Endothelial cell (in vitro differentiated cells): ENCODE measurements at places on chromosomes 13 and 19. TPM values are rescaled to one million over a fixed set of nuclear protein-coding genes. Genes with fewer than 3 reads are reported as not detected.

ZNF431 gene
- total RNA-seq: 20.1 TPM

HSPB6 gene
- total RNA-seq: not detected

LIM2 gene
- not detected for total RNA-seq

PSG2 gene
- total RNA-seq: not detected

MOB3A gene
- 88.5 TPM for total RNA-seq

C1QTNF9B gene
- total RNA-seq: not detected

THAP8 gene
- total RNA-seq: 6.7 TPM

CLEC17A gene
- total RNA-seq: not detected

N4BP2L1 gene
- total RNA-seq: 4.2 TPM

PTGIR gene
- not detected for total RNA-seq

AMH gene
- 5.6 TPM for total RNA-seq

GRCh38 chr13:37065890-37066526 lies 6.5 kb upstream of the SUPT20H start:
- no peak for DNase-seq
- H3K4me3 ChIP-seq: no peak overlapping the region
- H3K4me1 ChIP-seq: no peaks in the 10 kb centered on the region

DNA sequence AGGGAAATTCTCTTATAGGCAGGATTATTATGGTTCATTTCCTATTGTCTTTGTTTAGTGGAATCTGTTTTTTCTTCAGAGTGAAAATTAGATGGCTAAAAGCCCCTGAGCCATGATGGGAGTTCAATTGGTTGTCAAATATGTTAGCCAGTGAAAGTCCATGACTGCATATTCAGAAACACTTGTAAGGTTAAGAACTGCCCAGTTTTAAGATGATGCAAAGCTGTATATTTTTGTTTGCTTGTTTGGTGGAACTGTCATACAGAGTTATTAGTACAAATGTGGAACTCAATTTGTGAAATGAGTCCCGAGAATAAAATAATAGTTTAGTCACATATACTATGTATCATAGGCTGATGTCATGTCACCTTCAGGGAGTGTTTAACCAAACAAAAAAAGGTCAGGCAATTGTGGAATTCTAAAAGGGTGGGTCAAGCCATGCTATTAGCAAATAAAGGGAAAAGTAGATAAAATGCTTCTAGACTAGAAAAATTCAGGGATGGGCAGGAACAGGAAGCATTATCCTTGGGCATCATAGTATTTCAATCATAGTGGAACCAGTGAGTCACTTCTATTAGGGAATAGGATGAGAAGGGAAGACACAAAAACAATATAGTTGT lies 248.3 kb upstream of the SLITRK1 start:
- no peaks in the 10 kb centered on the region for H3K27me3 ChIP-seq
- H3K4me3 ChIP-seq: no peak overlapping the region
- no peaks in the 10 kb centered on the region for H3K36me3 ChIP-seq

DNA sequence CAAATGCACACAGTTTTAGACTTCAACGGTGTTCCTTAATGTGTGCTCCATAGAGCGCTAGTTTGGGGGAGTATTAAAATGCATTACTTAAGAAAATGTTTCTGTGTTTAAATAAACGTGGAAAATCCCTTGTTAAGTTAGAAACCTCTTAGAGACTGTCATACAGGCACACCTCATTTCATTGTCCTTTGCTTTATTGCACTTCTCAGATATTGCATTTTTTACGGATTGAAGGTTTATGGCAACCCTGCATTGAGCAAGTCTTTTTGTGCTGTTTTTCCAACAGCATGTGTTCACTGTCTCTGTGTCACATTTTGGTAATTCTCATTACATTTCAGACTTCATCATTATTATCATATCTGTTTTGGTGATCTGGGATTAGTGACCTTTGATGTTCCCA lies 244.0 kb downstream of the GGACT start:
- peaks cover 22% of the 10 kb centered on the region for H3K36me3 ChIP-seq
- peaks cover under 1% of the 10 kb centered on the region for H3K4me1 ChIP-seq
- H3K27ac ChIP-seq: no peak overlapping the region
- DNase-seq: no peak

- no peaks in the 10 kb centered on the region for H3K27me3 ChIP-seq
- DNase-seq: no peak
- H3K36me3 ChIP-seq: peaks cover 32% of the 10 kb centered on the region
- H3K4me1 ChIP-seq: peaks cover 7% of the 10 kb centered on the region
- no peak overlapping the region for H3K4me3 ChIP-seq
Measured at GRCh38 chr13:23344931-23345595, 88.4 kb downstream of the SACS start.

DNA sequence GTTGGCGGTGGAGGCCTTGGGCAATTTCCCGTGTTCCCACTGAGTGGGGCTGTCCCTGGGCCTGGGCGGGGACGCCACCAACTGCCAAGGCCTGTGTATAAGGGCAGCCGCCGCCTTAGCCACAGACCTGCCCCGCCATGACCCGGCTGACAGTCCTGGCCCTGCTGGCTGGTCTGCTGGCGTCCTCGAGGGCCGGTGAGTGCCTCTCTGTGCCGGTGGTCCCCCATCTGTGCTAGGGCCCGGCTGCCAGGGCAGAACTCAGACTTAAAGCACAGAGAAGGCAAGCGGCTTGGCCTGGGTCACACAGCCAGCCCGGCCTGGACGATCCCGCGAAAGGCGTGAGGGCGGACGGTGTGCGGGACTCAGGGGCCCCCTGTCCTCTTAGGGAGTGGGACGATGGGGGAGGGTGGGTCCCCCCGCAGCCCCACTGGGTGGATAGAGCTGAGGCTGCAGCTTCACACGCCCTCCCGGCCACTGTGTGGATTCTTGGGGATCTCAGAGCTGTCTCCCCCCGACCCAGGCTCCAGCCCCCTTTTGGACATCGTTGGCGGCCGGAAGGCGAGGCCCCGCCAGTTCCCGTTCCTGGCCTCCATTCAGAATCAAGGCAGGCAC lies at the start of gene AZU1:
Gene AZU1 (plus strand): TSS at position 128 of the 612 bp plus-strand sequence. CDS start 10 bp downstream, at position 138.
- no peak for DNase-seq
- no peak within 1 kb of the TSS for H3K4me3 ChIP-seq
- no peak within 1 kb of the TSS for H3K27ac ChIP-seq
- H3K36me3 ChIP-seq: no peaks in the 10 kb centered on the region
- no peaks in the 10 kb centered on the region for H3K4me1 ChIP-seq

GRCh38 chr13:46961719-46962118 lies 64.9 kb upstream of the HTR2A start:
- H3K27me3 ChIP-seq: no peaks in the 10 kb centered on the region
- H3K36me3 ChIP-seq: no peaks in the 10 kb centered on the region

- no peaks in the 10 kb centered on the region for H3K36me3 ChIP-seq
- no peak overlapping the region for H3K27ac ChIP-seq
- DNase-seq: no peak
- no peaks in the 10 kb centered on the region for H3K27me3 ChIP-seq
- no peaks in the 10 kb centered on the region for H3K4me1 ChIP-seq
Measured at GRCh38 chr13:49429121-49429520, 14.7 kb downstream of the CAB39L start.

- peaks cover 3% of the 10 kb centered on the region for H3K27me3 ChIP-seq
- no peak overlapping the region for H3K27ac ChIP-seq
- DNase-seq: no peak
- no peaks in the 10 kb centered on the region for H3K4me1 ChIP-seq
- no peak overlapping the region for H3K4me3 ChIP-seq
- H3K36me3 ChIP-seq: peaks cover 5% of the 10 kb centered on the region
Measured at GRCh38 chr13:19345158-19345557, 163.5 kb upstream of the TUBA3C start.

DNA sequence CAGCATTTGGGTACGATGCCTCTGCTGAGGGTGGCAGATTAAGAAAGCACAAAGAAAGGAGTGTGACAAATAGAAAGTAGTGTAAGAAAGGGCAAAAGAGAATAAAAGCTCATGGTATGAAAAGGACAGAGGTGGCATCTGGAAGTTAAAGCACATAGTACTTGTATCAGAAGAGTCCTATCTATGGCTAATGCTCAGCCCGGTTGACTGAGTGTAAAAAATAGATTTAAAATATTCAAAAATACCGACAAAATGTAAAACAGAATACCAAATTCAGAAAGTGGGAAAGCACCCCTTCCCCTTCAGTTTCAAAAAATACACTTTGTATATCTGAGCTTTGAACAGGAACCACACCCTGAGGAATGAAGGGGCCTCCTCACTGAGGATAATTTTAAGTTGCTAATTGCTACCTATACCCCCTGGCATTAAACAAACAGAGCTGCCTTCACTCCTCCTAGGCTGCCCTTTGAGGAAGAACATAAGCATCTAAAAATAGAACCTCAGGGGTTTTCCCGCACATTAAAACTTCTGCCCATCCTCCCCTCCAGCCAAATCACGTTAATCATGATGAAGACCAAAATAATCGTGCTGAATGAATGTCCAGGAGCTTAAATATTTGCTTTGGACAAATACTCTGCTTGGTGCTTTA lies 43.3 kb downstream of the DLEU7 start:
- no peak overlapping the region for H3K4me3 ChIP-seq
- H3K4me1 ChIP-seq: peaks cover 9% of the 10 kb centered on the region
- H3K27ac ChIP-seq: no peak overlapping the region
- H3K27me3 ChIP-seq: no peaks in the 10 kb centered on the region
- no peaks in the 10 kb centered on the region for H3K36me3 ChIP-seq

DNA sequence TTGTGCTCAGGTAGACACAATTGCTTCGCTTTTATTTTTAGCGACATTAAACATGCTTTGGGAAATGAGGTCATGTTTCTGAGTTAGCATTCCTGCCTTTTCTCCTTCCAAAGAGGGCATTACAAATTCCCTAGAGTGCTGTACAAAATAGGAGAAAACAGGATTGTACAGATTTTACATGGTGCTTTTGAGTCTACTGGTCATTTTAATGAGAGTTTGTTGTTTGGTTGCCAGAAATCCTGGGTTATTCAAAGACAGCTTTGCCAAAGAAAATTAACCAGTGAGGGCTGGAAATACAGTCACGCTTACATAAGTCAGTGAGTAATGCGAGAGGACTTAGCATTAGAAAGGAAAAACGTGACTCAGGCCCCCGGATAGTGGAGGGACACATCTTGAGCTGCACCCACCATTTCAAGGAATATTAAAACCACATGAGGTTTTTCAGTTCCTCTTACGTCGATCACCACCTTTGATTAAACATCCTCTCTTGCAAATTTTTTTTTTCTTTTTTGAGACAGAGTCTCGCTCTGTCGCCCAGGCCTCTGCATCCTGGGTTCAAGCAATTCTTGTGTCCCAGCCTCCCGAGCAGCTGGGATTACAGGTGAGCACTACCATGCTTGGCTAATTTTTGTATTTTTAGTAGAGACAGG lies 55.4 kb downstream of the SACS start:
- no peak for DNase-seq
- H3K27ac ChIP-seq: no peak overlapping the region
- H3K27me3 ChIP-seq: peaks cover 3% of the 10 kb centered on the region
- peaks cover 36% of the 10 kb centered on the region for H3K4me1 ChIP-seq

DNA sequence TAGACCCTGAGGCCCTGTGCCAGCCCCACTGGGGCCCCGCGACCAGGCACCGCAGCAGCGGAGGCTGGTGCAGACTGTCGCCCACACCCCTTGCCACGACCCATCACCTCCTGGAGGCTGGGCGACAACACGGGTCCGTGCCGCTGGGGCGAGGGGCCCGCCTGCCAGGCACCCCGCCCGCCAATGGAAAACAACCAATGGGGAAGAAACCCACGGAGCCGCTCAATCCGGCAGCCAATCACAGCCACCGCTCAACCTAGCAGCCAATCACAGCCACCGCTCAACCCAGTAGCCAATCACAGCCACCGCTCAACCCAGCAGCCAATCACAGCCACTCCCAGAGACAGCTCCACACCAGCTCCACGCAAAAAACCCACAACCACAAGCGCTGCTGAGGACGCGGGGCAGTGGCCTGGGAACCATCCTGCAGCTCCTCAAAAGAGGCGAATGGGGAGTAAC lies 29.7 kb downstream of the GPX4 start:
- peaks cover 4% of the 10 kb centered on the region for H3K27me3 ChIP-seq
- H3K4me1 ChIP-seq: peaks cover 6% of the 10 kb centered on the region
- no peak for DNase-seq
- H3K27ac ChIP-seq: no peak overlapping the region

GRCh38 chr13:93217721-93218261 lies 8.8 kb upstream of the GPC6 start:
- H3K4me1 ChIP-seq: peaks cover 18% of the 10 kb centered on the region
- no peaks in the 10 kb centered on the region for H3K36me3 ChIP-seq
- H3K27ac ChIP-seq: no peak overlapping the region
- no peak overlapping the region for H3K4me3 ChIP-seq

DNA sequence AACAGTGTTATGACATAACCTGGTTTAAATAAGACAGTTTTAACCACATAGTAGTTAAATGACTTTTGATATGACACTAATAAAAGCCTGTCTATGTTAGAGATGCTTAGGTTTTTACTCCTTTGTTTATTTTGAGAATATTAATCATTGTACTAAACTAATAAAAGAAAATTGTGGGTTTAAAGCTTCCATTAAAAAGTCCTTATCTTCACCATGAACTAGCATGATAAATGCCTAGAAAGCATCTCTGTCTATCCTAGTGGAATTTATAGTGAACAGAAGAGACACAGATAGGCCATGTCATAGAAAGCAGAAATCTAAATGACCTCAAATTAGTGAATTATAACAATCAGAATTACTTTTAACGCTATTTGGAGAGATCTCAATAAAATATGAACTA lies 255.2 kb downstream of the PCDH9 start:
- no peaks in the 10 kb centered on the region for H3K36me3 ChIP-seq
- H3K4me1 ChIP-seq: no peaks in the 10 kb centered on the region
- H3K4me3 ChIP-seq: no peak overlapping the region
- no peak overlapping the region for H3K27ac ChIP-seq

DNA sequence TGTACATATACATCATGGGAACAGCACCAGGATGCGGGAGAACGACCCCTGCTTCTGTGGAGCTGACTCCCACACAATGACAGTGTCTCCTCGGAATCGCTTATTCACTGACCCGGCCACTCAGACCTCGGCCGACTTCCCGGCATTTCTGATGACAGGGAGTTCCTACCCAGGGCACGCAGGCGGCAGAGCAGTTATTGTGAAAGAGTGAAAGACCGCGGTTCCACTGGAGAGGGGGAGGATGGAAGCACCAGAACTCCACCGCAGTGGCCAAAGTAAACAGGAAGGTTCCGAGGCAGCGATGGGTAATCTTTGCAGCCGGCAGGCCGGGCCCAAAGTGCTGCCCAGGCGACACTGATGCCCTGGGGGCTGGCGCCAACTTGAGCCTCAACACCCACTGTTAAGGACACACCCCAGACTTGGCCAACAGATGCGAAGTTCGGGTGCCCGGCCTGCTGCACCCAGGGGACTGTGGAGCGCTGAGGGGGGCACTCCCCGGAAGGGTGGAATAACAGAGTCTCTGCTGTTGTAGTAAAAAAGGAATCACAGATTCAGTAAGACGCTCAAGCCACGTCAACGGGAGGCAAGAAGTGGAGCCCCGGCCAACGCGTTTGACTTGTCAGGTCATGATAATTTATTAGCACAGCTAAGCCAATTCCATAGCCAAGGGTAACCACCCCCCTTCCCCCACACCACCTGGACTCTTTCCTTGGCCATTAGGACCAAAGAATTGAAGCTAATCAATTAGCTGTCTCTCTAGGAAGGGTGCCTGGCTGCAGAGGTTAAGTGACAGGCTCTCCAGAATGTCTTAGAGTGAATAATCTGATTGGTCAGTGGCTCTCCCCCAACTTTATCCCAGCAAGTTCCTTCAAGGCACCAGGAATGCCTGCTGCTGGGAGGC lies 5.8 kb downstream of the MLLT1 start:
- peak overlapping the region; percentile 42 for H3K27ac ChIP-seq
- no peak for DNase-seq
- peaks cover 63% of the 10 kb centered on the region for H3K4me1 ChIP-seq
- no peak overlapping the region for H3K4me3 ChIP-seq
- H3K27me3 ChIP-seq: peaks cover 17% of the 10 kb centered on the region

- no peak for DNase-seq
- no peak overlapping the region for H3K4me3 ChIP-seq
- peaks cover 9% of the 10 kb centered on the region for H3K27me3 ChIP-seq
- no peak overlapping the region for H3K27ac ChIP-seq
- peaks cover 4% of the 10 kb centered on the region for H3K36me3 ChIP-seq
Measured at GRCh38 chr19:18507021-18507726, 14.7 kb downstream of the ELL start.
